Upper lobe of right lung (tissue), 1 donor: ENCODE measurements at places on chromosomes 11 and 22. TPM values are rescaled to one million over a fixed set of nuclear protein-coding genes. Genes with fewer than 3 reads are reported as not detected.

Gene TUB
- total RNA-seq: 3.6 TPM

Gene WBP2NL
- 1.3 TPM for total RNA-seq

Gene KRTAP5-8
- total RNA-seq: not detected

Gene MRGPRE
- not detected for total RNA-seq

Gene CCDC87
- 0.26 TPM for total RNA-seq

Gene CST6
- 23.7 TPM for total RNA-seq

Gene HEPN1
- not detected for total RNA-seq

Gene TMEM132A
- total RNA-seq: 18.4 TPM

Gene SGSM1
- 3.8 TPM for total RNA-seq

Gene APOBEC3H
- 0.84 TPM for total RNA-seq

Gene BCO2
- 7.7 TPM for total RNA-seq

Gene GVQW3
- 2.0 TPM for total RNA-seq
